ENCODE measurements at places on chromosomes 5 and 9.
A peak's percentile ranks its signal among the peaks of the same experiment; 100 is the strongest.

GRCh38 chr9:128419061-128419925 is 1.4 kb upstream of the CERCAM start:
- peak; percentile 8 for DNase-seq

- no peak for DNase-seq
Measured at GRCh38 chr5:139296862-139297326, 3.4 kb downstream of the MATR3 start.

- no peak for DNase-seq
Measured at GRCh38 chr9:93023521-93023815, 35.0 kb upstream of the SUSD3 start.

GRCh38 chr9:35859990-35860339 is 10.2 kb downstream of the OR13J1 start:
- no peak for DNase-seq

GRCh38 chr5:94314460-94315131 is 303.8 kb downstream of the KIAA0825 start:
- no peak for DNase-seq

GRCh38 chr5:139908749-139909148 is 113.1 kb downstream of the PSD2 start:
- no peak for DNase-seq

GRCh38 chr9:137988701-137989100 is 111.1 kb downstream of the CACNA1B start:
- no peak for DNase-seq

Data from NCI-H1436 (cell line).